ENCODE measurements at places on chromosomes 12 and 14.

DNA sequence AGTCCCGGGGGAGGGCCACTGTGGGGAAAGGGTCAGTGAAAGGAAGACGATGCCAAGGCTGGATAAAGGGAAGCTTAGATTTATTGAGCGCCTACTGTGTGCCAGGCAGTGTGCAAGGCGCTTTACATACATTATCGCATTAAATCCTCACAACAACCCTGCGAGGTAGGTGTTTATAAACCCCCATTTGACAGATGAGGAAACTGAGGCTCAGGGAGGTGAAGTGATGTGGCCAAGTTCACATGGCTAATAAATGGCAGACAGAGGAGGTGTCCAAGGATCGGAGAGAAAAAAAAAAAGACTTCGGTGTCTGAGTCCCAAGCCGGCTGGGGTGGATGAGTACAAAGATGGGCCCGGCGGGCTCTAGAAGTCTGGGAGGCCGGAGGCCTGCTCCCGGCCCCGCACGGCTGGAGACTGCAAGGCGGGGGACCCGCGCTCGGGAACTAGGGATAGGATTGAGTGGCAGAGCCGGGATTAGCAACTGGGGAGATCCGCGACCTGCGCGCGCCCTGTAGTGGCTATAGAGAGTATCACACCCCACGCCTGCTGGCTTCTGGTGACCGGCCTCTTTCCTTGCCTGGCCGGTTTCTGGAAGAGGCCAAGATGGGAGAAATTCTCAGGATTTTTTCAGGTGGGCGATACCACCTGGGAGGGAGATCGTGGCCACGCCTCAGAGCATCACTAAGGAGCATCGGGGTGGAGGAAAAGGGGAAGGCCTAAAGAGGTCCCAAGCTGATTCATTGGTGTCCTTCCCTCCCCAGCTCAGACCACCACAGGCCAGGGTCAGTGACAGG, 3.9 kb downstream of the DDN start:
- peak; percentile 72 for DNase-seq

GRCh38 chr14:68664225-68664681, 128.6 kb downstream of the ZFP36L1 start:
- DNase-seq = peak; percentile 53

DNA sequence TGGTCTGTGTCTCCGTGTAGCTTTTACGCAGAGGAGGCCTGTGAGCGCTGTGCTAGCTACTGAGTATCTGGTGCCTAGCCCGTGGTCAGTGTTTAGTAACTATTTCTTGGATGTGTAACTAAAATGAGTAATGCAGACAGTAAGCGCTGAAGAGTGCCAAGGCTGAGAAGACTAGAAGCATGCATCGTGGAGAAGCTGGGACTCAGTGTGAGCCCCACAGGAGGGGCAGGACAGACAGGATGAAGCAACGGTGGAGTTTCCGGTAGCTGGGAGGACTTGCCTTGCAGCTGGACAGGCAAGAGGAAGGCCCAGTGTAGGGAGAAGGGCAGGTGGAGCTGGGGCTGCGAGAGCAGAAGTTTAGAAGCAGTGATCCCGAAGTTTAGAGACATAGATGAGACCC, 233.4 kb upstream of the FKBP4 start:
- DNase-seq = no peak

DNA sequence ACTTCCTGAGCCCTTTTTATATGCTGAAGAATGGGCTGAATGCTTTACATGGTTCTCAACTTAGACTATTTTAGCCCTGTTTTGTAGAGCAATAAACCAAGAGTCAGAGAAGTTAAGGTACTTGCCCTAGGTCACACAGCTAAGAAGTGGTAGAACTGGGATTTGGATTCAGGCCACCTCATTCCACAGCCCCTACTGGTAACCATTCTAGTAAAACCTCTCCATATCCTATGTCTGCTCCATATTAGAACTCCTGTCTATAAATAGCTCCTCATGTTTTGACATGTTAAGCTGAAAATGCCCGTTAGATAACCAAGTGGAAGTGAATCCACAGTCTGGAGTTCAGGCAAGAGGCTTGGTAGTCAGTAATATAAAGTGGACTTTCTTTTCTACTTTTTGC, 111.6 kb downstream of the HECTD4 start:
- DNase-seq = no peak

- no peak for DNase-seq
Observed at GRCh38 chr12:7061138-7061537, 620 bp downstream of the C1S start.

GRCh38 chr14:32618991-32619390, 289.9 kb downstream of the AKAP6 start:
- no peak for DNase-seq

- DNase-seq = no peak
Observed at GRCh38 chr12:52615912-52616311, 2.4 kb downstream of the KRT73 start.

DNA sequence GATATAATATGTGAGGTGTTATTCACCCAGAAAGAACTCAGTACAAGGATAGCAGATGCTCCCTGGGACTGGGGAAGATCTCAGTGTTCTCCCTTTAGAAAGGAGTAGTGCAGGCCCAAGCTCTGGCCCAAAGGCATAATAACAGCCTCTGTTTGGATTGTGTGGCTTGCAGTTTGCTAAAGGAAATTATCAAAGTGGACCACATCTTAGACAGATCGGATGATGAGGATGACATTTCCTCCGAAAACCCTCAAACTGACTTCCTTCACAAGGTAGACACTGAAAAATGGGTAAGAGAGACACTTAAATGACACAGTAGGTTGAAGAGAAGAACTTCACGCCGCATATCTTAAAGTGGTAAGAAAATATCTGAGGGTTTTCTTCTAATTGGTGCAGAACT, 26.1 kb downstream of the SMCO2 start:
- no peak for DNase-seq

DNA sequence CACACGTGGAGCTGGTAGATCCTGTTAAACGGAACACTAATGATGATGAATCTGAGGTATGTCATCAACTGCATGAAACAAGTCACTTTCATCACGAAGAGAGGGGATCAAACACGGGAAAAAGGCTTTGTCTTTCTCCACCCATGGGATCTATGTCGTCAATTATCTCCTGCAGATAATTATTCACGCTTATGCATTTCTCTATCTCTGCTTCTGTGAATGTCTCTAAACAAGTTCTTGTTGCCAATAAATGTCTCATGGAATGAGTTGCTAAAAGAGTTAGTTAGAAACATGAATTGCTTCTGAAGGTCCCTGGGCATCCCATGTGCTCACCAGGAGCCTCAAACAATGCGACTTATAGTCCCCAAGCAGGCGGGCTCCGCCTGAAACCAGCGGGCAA, 1228.2 kb upstream of the TMEM132C start:
- no peak for DNase-seq

All from stimulated activated CD8-positive, alpha-beta memory T cell treated with anti-CD3 and anti-CD28 coated beads, Interleukin-4, amount 100 ng/mL, for 48 hours (primary cell).